ENCODE measurements at places on chromosomes 2 and 18. TPM values are rescaled to one million over a fixed set of nuclear protein-coding genes. Genes with fewer than 3 reads are reported as not detected.

The PPP3R1 gene
- total RNA-seq: 28.1 TPM

The RAB6C gene
- total RNA-seq: not detected

The EHD3 gene
- total RNA-seq: 22.9 TPM

DNA sequence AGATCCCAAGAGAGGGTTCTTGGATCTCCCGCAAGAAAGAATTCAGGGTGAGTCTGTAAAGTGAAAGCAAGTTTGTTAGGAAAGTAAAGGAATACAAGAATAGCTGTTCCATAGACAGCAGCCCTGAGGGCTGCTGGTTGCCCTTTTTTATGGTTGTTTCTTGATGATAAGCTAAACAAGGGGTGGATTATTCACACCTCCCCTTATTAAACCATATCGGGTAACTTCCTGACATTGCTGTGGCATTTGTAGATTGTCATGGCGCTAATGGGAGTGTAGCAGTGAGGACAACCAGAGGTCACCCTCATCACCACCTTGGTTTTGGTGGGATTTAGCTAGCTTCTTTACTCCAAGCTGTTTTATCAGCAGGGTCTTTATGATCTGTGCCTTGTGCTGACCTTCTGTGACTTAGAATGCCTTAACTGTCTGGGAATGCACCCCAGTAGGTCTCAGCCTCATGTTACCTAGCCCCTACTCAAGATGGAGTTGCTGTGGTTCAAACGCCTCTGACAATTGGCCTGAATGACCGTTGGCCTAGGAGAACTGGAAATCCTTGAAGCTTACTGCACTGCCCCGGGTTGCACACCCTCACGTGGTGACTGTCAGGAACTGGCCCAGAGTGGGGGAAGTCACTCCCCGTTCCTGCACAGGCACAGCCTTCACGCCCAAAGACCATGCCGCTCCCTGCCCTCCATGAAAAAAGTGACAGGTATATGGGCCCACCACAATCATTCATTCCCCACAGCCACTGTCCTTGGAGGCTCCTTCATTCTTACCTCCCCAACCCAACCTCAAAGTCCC is 136.9 kb downstream of the SEPTIN10 start:
- no peak for DNase-seq

DNA sequence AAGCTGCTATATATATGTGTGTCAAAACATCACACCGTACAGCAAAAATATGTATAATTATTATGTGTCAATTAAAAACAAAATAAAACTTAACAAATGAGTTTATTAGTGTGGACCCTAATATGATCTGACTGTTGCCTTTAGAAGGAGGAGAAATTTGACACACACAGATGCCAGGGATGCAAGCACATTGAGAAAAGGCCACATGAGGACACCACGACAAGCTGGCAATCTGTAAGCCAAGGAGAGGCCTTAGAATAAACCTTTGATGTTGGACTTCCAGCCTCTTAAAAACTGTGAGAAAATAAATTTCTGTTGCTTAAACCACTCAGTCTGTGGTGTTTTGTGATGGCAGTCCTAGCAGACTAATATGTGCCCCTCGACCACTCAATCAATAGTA is 214.7 kb downstream of the KCNS3 start:
- no peak for DNase-seq

DNA sequence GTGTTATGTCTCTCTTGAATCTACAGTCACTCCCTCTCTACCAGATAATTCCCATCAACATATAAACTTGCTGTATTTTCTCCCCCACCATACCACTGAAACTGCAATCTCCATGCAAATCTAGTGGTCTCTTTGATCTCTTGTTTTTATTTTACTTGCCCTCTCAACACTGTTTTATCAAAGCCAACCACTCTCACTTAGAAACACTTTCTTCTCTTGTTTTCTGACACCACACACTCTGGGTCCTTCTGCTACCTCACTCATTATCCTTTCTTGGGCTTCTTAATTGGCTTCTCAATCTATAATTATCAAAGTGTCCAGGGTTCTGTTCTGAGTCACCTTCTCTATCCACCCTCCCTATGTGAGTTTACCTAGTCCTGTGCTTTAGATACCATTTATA is 2.0 kb upstream of the MCFD2 start:
- no peak for DNase-seq
